ENCODE measurements at places on chromosomes 5 and 9.

- DNase-seq = peak; percentile 14
These were observed 10.9 kb upstream of the GADD45G start for GRCh38 chr9:89593727-89594427.

DNA sequence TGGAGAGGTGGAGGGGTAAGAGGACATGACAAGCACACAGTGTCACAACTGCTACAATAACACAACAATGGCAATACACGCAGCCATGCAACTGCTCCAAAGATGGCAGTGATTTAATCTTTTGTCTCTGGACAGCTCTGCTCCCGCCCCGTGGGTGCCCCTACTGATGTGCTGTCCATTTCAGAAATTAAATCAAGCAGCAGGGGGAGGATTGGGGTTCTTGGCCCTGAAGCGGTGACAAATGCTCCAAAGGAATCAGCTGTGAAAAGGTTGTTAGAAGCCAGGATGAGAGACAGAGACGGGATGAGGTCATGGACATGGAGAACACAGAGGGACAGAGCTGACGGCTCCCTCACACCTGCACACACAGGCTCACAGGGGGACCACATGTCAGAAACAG, 22.6 kb downstream of the CNTFR start:
- DNase-seq = peak; percentile 70

DNA sequence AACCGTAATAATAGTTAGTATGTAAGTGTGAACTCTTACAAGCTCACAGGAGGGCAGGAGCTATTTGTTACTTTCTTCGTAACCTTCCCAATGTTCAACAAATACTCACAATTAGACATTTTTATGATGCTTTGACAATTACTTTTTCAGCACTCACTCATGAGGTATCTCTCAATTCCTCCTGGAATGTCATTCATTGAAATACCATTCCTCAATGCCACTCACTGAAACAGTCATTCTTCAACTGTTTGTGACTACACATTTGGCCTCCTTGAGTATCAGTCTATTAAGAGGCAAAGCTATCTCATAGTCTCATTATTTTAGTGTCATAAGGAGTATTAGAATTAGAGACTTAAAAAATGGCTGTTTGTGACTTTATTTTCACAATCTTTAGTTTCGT, 734.1 kb upstream of the DMAC1 start:
- DNase-seq = no peak

- no peak for DNase-seq
These were observed 116.5 kb upstream of the PHYKPL start for GRCh38 chr5:178349075-178349511.

DNA sequence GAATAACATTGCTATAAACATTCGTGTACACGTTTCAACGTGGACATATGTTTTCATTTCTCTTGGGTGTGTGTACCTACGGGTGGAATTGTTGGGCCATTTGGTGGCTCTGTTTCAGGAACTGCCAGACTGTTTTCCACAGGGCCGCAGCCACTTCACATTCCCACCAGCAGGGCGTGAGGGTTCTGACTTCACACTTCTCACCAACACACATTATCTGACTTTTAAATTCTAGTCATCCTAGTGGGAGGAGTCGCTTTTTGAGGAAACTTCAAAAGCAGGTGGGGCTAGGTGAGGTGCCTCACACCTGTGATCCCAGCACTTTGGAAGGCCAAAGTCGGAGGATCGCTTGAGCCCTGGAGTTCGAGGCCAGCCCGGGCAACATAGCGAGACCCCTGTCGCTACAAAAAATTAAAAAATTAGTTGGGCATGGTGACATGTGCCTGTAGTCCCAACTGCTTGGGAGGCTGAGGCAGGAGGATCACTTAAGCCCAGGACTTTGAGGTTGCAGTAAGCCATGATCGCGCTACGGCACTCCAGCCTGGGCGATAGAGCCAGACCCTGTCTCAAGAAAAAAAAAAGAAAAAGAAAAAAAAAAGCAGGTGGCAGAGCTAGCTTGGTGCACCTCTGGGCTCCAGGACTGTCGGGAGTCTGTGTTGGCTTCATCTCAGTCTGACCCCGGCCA, 28.5 kb downstream of the TSPAN17 start:
- peak; percentile 74 for DNase-seq

DNA sequence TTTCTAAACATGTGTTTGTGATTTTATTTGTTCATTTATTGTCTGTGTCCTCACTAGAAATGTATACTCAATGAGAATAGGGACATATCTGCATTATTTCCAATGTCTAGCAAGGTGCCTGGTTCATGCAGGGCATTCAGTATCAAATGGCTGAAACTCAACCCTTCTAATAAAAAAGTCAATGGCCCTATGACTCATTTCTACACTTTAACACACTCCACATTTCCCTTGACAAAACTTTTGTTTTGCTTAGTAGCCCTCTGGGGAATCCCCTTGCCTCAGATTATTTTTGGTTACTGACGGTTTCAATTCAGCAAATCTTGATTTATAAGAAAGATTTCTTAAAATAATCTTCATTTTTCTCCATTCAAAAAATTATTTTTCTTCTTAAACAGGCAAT, 206.0 kb upstream of the DMRTA1 start:
- DNase-seq = no peak

DNA sequence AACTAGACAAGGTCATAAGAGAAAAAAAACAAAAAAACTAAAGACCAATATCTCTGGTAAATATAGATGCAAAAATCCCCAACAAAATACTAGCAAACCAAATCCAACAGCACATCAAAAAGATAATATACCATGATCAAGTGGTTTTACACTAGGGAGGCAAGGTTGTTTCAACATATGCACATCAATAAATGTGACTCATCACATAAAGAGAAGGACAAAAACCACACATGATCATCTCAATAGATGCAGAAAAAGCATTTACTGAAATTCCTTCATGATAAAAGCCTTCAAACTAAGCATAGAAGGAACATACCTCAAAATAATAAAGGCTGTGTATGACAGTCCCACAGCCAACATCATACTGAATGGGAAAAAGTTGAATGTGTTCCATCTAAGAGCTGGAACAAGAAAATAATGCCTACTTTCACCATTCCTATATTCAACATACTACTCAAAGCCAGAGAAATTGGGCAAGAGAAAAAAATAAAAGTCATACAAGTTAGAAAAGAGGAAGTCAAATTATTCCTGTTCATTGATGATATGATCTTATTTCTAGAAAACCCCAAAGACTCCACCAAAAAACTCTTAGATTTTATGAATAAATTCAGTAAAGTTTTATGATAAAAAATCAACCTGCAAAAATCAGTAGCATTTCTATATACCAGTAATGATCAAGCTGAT, 72.2 kb upstream of the FAM169A start:
- no peak for DNase-seq

GRCh38 chr9:33233626-33234342, 6.2 kb upstream of the SPINK4 start:
- peak; percentile 73 for DNase-seq

All from cerebellar cortex (tissue), 1 donor.